ENCODE measurements at places on chromosomes 2 and 18. TPM values are rescaled to one million over a fixed set of nuclear protein-coding genes. Genes with fewer than 3 reads are reported as not detected.

ANKRD30B gene
- 0.07 TPM for polyA plus RNA-seq

TYMS gene
- 74.6 TPM for polyA plus RNA-seq

SDC1 gene
- polyA plus RNA-seq = 77.7 TPM

ICOS gene
- 0.50 TPM for polyA plus RNA-seq

STK17B gene
- polyA plus RNA-seq = 15.2 TPM

DRC1 gene
- polyA plus RNA-seq = 0.09 TPM

ING5 gene
- 44.1 TPM for polyA plus RNA-seq

CTAGE1 gene
- polyA plus RNA-seq = not detected

All from small intestine (tissue), 16 donors.